ENCODE measurements at places on chromosomes 11 and 22.

GRCh38 chr22:45830531-45831245 is 146.3 kb downstream of the WNT7B start:
- no peak for DNase-seq

DNA sequence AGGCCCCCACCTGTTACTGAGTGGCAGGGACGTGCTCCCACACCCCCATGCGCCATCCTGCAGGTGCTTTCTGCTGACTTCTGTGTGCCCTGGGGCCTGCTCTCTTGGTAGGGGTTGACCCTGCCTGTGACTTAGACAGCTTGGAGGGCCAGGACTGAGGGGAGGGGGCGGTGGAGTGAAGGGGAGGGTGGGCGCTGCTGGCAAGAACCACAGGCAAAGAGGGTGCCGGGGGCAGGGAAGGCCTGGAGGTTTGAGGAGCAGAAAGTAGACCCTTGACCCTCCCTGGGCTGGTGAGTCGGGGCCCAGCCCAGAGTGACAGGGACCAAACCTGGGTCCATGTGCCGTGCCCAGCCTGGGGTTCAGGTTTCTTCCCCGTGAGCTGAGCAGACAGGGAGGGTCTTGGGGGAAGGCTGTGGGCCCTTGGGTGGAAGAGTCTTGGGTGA is 17.8 kb downstream of the KCNQ1 start:
- DNase-seq = no peak

GRCh38 chr22:49935561-49935960 is 17.1 kb downstream of the CRELD2 start:
- DNase-seq = peak; percentile 77

- DNase-seq = peak; percentile 32
Observed at GRCh38 chr11:64752175-64752970, 7.4 kb downstream of the PYGM start.

GRCh38 chr11:118619444-118620197 is 12.2 kb downstream of the PHLDB1 start:
- DNase-seq = peak; percentile 43

DNA sequence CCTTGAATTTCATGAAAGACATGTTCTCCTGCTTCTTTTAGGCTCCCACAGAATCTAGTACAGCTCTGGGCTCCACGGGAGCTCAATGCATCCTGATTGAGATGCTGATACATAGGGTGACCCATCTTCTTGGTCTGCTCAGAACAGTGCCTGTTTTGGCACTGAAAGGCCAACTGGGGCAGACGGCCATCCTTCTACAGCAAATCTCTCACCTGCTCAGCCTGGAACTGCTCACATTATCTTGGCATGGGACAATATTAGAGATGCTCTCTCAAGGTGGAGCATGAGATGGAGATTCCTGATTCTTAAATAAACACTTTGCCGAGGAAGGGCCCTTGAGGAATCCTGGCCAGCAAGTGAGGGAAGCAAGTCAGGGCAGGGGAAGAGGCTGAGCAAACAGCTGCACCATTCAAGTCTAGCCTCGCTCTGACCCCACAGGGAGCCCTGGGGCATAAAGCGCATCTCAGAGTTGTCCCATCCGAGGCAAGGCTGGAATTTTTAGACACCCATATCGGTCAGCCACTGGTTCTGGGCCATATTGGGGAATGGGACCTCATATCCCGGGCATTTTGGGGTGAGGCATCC is 58.4 kb upstream of the CSNK2A3 start:
- no peak for DNase-seq

DNA sequence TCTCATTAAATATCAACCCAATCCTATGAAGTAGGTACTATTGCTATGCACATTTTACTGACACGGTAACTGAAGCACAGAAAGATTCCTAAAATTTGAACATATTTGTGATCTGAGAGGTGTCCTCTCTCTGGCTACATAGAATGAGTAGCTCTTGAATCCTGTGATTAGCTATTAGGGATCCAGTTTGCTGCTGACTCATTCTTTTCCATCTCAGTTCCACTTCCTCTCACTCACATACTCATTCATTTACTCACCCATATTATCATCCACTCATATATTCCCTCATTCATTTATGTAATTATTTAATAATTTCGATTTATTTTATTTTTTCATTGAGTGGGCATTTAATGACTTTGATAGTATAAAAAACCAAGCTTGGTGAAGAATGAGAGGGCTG is 42.7 kb downstream of the OR5B17 start:
- no peak for DNase-seq

DNA sequence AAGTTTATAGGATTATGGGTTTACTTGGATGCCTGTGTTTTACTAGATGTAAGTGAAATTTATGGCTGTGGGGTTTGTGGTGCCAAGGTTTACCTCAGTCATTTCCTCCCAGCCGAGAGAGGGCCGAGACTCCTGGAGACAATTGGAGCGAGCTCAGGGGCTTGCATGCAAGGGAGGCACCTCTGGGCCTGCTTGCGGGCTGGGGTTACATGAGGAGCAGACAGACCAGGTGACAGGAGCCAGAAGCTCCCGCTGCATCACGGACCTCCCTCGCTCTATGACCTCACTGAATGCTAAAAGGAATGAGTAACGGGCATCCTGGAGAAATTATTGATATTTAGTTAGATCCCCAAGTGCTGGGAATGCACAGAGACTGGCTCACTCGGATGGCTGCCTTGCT is 275.2 kb upstream of the KIRREL3 start:
- no peak for DNase-seq

- no peak for DNase-seq
Observed at GRCh38 chr11:120662071-120662676, 150.6 kb downstream of the GRIK4 start.

DNA sequence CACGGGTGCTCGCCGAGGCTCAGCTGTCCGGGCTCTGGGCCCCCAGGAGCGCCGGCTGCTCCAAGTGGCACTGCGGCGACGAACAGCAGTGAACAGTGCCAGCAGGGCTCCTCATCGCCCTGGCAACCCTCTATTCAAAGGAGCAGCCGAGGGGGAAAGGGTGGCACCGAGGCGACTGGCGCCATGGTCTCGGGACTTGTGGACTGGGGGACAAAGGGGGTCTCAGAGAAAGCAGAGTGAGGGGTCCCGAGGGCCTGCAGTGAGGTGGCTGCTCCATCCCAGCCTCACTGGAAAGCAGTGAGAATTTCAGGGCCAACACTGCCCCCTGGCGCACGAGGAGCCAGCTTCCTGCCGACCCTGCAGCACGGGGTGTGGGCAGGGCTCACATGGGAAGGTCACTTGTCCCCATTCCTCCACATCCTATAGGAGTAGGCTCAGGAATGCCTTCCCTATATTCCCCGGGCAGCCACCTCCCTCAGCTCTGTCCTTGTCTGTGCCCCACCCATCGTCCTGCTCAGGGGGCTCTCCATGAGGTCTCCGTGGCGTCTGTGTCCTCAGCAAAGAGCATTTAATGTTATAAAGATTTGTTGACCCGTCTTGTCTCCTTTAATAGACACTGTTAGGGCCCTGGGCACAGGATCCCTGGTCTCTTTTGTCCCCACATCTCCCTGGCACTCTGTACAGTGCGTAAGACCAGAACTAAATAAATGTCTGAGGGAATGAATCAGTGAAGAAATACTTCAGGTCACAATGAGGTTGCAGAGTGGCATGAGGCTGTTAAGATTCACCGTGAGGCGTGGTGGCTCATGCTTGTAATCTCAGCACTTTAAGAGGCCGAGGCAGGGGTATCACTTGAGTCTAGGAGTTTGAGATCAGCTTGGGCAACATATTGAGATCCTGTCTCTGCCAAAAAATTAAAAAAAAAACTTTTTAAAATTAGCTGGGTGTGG is 26.4 kb downstream of the LRFN4 start:
- peak; percentile 93 for DNase-seq

DNA sequence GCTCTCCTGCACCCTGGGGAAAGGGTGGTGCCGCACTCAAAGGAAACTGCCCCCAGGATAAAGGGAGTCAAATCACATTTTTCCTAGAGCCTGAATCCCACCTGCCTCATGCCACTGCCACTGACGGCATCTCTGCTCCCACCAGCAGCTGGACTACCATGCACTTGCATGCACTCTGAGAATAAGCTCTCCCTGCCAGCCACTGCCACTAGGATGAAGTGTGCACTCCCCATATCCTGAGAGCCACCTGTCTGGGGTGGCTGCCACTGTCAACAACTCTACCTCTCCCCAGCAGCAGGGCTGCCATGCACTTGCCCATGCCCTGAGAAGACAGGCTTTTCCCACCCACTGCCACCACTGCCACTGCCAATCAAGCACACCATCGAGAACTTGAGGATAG is 31.6 kb downstream of the MRGPRX4 start:
- no peak for DNase-seq

GRCh38 chr11:117832511-117832910 is 8.0 kb upstream of the FXYD2 start:
- DNase-seq = no peak

GRCh38 chr11:44826922-44827643 is 100.3 kb downstream of the TSPAN18 start:
- DNase-seq = no peak

DNA sequence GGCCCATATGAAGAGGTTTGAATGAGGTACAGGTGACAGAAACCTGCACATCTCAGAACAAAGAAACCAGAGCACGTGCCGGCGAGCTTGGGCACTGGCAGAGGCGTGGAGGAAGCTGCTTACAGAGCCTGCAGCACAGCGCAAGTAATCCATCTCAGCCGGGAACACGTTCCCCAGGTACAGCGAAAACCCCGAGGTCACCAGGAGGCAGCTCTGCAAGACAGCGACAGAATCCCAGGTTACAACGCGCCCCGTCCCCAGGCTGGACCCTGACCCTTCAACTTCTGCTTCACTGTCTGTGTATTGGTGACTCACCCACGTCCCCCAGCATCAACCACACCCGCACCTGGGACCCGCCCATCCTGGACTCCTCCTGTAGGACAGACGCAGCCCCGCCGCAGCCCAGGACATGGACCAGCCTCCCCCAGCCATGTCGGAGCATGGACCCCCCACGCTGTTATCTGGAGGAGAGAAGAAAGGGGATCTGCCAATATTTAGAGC is 2.2 kb downstream of the MLC1 start:
- DNase-seq = no peak

DNA sequence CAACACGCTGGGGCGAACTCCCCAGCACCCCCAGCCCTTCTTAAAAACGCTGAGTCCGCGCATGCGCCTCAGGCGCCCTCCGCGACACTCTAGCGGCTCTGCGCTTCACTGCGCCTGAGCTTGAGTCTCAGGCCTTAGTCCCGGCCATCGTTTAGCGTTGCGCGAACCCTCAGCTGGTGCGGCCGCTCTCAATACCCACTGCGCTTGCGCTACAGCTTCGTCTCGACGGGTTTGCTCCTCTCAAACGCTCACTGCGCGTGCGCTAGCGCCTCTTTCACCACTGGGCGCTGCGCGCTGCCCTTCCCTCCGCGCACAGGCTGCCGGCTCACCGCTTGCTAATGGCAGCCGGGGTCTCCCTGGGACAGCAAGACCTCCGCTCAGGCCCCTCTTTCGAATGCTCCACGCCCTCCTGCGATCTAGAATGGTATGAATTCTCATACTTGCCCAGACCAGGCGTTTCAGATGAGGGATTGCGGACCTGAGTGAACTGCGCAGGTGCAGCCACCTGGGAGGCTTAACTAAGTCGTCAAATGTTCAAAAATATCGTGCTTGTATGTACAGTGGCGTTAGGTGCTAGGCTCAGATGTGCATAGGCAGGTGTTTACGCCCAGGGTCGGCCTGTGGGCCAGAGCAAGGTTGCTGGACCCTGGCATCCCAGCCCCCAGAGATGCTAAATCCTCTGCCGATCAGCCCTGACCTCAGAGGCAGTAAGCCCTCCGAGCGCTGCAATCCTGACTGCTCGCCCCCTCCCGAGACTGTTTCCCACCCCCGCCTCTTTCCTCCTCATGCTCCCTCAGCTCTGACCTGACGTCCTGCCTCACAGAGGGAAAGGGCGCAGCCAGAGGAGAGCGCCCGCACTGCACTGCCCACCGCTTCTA is at the start of gene SLC2A11:
Gene SLC2A11 (plus strand): TSS at position 270 of the 878 bp plus-strand sequence. CDS start 125 bp downstream, at position 395.
- DNase-seq = peak; percentile 99

DNA sequence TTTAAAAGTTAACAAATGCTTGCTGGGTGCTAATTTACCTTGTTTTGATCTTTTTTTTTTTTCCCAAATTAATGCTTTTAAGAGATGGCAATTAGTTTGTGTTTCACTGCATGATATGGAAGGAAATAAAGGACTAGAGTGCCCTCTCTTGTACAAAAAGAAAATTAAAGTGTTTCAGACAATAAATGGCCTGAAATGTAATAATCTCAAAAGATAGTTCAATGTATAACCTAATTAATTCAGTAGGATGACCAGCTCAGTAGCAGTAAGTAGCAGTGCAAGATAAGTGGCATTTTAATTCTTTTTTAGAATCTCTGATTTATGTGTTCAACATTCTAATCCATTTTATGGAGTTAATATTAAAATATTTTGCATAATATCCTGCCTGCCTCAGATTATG is 39.9 kb upstream of the MYO18B start:
- DNase-seq = peak; percentile 52

DNA sequence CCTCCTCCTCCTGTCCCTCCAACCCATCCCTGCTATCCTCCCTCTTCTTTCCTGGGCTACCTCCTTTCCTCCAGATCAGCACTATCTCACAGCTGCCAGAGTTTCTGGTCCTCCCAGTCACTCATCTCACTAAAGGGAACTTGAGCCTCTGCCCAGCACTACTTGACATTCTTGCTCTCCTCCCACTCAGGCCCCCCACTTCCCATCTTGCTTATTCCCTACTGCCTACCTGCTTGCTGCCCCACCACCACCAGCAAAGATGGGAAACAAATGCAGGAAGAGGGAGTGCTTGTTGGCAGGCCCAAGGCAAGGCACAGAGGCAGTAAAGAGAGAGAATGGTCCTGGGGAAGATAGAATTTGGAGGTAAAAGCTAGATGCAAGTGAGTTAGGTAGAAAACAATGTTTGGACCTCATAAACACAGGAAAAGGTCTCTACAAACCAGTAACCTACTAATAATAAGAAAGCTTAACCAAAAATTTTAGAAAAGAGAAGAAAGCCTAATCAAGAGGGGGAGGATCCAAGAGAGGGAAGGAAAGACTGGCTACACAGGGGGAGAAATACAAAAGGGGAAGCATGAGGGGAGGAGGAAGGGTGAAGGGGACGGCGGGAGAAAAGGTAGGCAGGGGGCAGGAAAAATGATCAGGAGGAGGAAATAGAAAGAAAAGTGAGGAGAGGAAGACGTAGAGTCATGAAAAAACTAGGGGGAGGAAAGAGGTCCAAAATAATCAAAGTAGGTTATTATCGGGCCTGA is 63.6 kb downstream of the PAK1 start:
- DNase-seq = peak; percentile 41

DNA sequence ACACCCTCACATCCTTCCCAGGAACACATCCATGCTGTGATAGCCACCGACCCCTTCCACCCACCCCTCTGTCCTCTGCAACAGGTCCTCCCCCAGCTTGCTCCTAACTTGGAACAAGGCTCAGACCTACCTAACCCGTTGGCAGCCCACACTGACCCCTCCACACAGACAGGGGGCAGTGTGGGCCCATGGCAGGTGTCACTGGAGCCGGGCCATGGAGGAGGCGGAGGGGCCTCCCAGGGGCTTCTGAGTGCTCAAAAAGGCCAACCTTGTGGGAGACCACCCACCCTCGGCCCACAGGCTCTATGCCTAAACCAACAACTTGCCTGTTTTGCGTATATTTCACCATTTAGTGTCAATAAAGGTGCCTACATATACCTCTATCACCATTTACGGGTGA is 57.0 kb downstream of the CERK start:
- DNase-seq = peak; percentile 52
